ENCODE measurements at places on chromosomes 5 and 9.
A peak's percentile ranks its signal among the peaks of the same experiment; 100 is the strongest.

DNA sequence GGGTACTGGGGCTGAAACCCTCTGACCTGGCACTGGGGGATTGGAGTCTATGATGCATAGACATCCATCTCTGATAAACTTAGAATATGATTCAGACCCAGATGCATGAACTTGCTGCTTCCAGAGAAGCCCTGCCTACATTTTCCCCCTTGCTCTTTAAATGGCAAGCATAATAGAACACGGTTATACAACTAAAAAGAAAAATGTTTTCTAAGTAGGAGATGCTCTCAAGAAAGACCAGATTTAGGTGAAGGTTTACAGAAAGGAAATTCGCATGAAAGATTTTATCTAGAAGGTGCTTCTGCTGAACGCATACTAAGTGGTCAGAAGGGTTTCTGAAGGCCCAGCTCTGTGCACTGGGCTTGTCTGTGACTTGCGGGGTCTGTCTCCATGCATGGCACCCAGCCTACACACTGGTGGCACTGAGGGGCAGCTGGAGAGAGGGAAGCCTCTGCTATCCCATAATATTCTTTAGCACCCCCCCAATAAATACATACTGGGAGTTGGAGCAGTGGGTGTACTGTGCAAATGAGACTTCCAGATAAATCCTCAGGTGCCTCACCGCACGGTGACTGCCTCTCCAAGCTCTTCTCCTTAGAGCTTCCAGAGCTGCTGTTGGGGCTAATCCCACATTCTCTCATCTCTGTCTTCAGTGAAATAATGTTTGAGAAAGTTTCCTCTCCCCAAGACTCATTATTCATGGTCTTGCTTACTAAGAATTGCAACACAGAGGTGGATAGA, 114.6 kb downstream of the FSTL4 start:
- no peak for DNase-seq

DNA sequence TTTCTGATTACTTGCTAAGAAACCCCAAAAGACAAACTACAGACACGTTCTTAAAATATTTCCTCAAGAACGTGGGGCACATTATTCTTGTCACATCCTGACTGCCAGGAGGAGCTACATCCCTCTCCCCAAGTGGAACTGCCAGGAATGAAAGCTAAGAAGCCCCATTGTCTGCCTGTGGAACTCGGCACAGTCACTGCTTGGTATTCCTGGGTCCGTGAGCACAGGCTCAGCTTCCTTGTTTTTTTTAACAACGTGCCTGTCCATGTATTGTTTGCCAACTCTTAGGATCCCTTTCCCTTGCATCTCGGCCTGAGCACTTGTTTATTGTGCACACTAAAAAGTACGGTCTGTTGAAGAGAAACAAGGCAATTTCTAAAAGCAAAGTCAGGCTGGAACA, 47.0 kb upstream of the SELENOP start:
- DNase-seq = no peak

DNA sequence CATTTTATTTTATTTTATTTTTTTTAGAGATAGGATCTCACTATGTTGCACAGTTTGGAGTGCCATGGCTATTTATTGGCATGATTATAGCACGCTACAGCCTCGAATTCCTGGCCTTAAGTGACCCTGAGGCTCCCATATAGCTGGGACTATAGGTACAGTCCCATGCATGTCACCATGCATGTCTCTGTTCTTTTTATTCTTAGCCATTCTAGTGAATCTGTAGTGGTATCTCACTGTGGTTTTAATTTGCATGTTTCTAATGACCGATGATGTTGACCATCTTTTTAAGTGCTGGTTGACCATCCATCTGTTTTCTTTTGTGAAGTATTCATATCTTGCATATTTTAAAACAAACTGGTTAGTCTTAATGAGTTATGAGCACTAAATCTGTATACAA, 76.1 kb downstream of the SLC44A1 start:
- DNase-seq = no peak

GRCh38 chr5:106288979-106289378, 1381.8 kb downstream of the EFNA5 start:
- no peak for DNase-seq

- DNase-seq = no peak
Observed at GRCh38 chr5:100803397-100803796, 99.7 kb downstream of the ST8SIA4 start.

- no peak for DNase-seq
Observed at GRCh38 chr5:139340051-139340450, 1.6 kb upstream of the PAIP2 start.

GRCh38 chr5:133884569-133885311, 83.7 kb downstream of the C5orf15 start:
- DNase-seq = no peak

DNA sequence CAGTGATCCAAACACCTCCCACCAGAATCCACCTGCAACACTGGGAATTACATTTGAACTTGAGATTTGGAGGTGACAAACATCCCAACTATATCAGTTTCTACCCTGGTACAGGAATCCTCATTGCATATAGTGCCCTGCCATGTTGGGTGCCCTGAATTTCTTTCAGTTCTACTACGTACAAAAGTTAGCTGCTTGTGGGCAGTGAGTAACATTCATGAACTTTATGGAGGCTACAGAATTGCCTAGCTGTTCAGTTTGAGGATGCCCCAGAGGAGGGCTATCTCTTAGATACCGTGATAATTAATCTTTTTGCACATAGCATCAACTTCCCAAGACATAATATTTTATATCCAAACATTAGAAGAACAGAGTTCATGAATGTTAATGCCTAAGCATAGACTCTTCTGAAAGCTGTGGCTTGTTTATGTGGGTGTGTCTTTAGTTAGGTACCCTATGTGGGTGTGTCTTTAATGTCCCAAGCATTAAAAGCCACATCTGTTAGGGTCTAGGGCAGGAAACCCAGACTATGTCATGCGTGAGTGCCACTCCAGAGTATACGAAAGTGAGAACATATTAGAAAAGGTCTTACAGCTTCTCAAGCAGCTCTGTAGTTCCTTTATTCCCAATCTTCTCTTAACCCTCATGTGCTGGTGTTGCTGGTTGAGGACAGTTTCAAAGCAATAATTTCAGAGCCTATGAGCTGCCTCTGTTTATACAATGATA, 47.0 kb upstream of the CHD1 start:
- no peak for DNase-seq

DNA sequence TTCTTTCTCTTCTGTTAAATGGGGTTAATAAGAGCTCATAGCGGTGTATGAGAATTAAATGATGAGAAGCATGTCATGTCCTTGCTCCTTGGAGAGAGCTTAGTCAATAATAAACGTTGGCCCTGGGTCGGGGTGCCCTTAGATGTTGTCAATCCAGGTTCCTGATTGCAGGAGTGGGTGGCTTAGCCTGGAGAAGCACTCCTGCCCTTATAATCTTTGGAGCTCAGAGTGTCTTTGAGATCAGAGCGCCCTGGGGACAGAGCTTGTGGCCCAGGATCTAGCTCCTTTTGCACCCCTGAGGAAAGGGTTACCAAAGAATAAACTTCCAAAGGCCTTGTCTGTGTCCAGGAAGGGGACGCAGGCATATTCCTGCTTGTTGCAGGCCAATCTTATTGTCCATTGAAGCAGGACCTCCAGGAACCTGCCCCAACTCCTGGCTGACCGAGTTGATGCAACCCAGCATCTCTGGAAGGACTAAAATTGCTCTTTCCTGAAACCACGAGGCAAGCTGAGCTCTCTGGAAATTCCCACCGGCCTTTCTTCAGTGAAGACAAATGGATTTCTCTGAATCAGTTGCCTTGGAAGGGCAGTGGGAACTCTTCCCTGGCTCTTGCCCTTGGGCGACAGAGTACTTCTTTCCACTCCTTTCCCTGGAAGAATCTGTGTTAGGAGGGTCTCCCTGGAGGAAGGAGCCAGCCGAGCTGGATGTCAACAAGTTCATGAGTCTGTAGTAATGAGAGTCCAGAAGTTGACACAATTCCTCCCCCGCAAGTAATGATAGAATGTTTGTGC, 6.4 kb upstream of the AMBP start:
- no peak for DNase-seq

DNA sequence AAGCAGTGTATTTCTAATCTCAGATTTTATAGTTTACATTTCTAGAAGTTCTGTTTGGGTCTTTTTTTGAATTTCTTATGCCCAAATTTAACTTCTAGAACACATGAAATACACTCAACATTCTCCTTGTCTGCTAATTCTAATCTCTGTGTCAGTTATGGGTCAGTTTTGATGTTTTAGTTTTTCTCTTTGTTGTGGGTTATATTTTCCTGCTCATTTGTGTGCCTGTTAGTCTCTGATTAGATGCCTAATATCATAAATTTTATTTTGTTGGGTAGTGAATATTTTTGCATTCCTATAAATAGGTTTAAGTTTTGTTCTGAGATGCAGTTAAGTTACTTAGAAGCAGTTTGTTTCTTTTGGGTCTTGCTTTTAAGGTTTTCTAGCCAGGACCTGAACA, 12.4 kb downstream of the LCP2 start:
- no peak for DNase-seq

GRCh38 chr9:1231998-1232919, 182.1 kb downstream of the DMRT2 start:
- DNase-seq = peak; percentile 0

- peak; percentile 11 for DNase-seq
Observed at GRCh38 chr5:176875783-176876505, 23.2 kb downstream of the HK3 start.

DNA sequence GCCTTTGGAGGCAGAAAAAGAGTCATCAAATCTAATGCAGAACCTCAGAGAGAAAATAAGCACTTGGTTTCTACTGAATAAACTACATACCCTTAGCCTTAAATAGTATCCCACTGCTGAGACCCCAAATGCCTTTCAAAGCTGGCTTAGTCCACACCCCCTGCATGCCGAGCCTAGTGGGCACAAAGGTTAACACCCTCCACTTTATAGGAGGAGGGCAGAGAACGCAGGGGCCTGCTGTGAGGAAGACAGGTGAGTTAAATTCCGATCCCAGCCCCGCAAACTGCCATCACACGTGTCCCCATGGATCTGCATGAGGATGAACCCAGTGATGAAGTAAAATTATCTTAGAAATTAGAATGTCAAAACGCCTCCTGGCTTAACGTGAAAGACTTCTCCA, 19.5 kb upstream of the HSD17B3 start:
- no peak for DNase-seq

DNA sequence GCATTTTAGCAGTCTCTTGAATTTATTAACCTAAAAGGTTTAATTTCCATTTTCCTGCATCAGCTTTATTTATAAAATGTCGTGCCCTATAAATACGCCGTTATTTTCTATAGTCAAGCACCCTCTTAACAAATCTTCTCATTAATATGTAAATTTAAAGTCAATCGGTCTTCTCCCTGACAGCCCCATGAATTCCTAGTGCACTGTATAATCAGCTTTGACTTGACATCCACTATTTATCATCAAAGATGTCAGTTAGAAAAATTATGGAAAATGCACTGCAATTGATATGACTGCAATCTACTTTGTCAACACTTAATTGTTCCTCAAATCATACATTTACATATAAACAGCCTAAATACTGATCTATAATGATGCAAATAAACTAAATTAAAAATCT, 83.4 kb downstream of the AP3B1 start:
- no peak for DNase-seq

DNA sequence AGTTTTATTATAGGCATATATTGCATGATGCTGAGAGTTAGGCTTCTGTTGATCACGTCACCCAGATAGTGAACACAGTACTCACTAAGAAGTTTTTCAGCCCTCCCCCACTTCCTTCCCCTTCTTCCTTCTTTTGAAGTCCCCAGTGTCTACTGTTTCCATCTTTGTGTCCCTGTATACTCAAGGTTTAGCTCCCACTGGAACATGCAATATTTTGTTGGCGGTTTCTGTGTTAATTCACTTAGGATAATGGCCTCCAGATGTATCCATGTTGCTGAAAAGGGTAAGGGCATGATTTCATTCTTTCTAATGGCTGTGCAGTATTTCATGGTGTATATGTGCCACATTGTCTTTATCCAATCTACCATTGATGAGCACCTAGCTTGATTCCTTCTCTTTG, 764.3 kb downstream of the MTRR start:
- no peak for DNase-seq

- no peak for DNase-seq
Observed at GRCh38 chr5:80067016-80067415, 31.9 kb downstream of the THBS4 start.

- no peak for DNase-seq
Observed at GRCh38 chr5:160921-161802, 30.1 kb upstream of the LRRC14B start.

DNA sequence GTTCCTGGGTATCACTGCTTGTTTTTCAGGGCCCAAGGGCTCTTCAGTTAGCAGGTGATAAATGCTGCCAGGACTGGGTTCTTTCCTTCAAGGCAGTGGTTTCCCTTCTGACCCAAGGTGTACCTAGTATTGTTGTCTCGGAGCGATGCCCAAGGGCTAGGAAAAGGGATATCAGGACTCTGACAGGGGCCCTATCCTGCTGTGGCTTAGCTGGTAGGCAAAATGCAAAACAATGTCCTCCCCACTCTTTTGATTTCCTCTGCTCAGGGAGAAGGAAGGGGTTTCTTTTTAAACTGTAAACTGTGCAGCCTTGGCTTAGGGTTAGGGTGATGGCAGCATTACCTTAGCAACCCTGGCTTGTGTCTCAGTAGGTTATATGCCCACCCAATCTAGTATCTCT, 508.8 kb upstream of the CTNND2 start:
- no peak for DNase-seq

GRCh38 chr5:169641253-169641652, 4.2 kb downstream of the DOCK2 start:
- no peak for DNase-seq

DNA sequence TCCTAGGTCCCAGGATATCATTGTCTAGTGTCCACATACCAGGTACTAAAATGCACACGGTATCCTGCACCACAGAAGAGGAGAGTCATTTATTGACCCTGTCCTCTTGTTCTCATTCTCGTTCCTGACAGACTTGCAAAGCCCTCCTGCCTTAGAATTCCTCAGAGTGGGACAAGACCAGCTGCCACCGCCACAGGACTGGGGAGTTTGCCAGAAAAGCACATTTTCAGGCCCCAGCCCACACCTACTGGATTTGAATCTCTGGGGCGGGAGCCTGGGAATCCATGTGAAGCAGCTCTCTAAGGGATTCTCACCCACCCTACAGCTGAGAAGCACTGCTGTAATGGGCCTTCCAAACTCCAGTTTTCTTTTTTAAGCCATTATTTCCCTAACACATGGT, 68.0 kb upstream of the FANCC start:
- DNase-seq = no peak

DNA sequence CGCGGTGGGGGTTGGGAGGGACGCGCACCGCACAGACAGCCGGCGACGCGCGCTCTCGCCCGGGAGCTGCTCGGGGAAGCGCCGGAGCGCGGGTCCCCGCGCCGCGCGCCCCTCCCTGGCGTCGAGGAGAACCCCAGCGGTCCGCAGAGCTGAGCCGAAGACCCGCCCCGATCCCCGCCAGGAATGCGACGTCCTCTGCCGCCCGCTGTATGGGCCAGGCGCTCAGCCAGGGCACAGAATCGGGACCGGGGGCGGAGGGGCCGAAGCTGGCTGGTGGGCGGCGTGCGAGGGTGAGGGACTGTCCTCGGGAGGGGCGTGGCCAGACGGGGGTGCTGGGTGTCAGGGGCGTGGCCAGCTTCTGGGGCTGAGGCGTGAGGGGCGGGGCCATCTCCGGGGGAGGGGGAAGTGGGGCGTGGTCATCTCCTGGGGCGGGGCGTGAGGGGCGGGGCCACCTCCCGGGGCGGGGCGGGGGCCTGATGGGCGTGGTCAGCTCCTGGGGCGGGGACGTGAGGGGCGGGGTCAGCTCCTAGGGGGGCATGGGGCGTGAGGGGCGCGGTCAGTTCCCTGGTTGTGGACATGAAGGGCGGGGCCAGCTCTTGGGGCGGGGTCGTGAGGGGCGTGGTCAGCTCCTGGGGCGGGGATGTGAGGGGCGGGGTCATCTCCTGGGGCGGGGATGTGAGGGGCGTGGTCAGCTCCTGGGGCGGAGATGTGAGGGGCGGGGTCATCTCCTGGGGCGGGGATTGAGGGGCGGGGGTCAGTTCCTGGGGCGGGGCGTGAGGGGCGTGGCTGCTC, 965 bp downstream of the PTGDS start:
- DNase-seq = no peak

Measured in Kasumi-1 (cell line).